WERI-Rb-1 (cell line): ENCODE measurements at places on chromosomes 11 and 22.

DNA sequence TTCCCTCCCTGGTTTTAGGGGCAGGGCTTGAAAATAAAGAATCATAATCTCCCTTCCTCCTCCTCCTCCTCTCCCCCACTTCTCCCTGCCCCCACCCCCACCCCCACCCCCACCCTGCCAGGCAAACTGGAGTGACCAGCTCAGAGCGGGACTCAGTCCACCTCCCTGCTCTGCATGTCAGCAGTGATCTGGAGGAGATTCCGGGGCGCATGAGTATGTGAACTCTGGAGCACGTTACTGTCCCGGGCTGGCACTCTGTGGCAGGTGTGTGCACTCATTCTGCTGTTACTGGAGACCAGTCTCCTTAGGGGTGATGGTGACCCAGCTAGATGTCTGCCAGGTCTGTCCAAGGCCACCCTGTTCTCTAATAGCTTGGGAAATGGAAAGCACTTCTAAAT, 33.9 kb downstream of the MARK2 start:
- no peak for DNase-seq

DNA sequence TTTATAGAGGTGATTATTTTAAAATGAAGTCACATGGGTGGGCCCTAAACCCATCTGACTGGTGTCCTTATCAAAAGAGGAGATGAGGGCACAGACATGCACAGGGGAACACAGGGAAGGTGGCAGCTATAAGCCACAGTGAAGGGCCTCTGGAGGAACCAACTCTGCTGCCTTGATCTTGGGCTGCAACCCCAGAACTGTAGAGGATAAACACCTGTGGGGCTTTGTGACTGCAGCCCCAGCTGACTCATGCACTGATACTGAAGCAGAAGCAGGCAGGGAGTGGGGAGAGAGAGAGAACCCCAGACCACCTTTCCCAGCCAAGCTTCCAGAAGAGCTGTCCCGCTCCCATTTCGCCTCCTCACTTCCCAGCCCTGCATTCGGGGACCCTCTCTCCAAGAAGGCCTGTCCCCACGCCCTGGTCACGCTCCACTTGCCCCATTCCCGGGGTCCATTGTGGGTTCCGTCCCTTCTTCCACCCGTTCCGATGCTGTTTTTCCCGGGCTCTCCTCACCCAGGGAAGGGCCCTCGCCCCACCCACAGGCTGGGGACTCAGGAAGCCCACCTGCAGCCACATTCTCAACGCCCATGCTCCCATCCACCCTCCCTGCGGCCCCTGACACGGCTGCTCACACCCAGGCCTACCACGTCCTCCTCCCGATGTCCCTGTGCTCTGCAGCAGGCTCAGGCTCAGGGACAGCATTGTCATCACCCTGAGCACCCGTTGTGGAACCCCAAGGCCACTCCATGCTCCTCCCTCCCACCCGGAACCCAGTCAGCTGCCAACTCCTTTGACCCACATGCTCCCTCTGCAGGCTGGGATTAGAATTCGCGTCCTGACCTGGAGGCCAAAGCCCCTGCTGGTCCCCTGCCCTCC, 90.8 kb upstream of the SHANK2 start:
- DNase-seq, result peak; percentile 80

DNA sequence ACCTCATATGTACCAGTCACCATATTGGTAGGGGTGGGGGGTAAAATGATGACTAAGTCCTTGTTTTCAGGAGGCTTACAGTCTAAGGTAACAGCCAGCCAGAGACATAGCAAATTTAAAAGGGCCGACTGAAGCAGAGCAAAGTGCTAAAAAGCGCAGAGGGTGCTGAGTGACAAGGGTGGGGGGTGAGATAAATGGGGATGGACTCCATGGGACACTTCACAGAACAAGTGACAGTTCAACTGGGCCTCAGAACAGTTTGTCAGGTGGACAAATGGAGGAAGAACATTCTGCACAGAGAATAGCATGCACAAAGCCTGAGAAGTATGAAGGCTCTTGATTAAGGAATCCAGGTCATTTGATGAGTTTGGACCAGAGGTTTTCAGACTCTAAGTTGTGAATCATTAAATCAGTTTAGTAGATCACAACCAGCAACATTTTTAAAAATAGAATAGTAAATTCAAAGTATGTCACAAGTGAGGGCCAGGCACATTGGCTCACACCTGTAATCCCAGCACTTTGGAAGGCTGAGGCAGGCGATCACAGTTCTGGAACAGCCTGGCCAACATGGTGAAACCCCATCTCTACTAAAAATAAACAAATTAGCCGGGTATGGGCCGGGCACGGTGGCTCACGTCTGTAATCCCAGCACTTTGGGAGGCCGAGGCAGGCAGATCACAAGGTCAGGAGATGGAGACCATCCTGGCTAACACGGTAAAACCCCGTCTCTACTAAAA, 14.0 kb downstream of the BBS1 start:
- no peak for DNase-seq

GRCh38 chr11:403021-403760, 9.2 kb downstream of the PKP3 start:
- DNase-seq, result no peak

- no peak for DNase-seq
Measured at GRCh38 chr22:28005513-28005912, 86.5 kb upstream of the PITPNB start.

DNA sequence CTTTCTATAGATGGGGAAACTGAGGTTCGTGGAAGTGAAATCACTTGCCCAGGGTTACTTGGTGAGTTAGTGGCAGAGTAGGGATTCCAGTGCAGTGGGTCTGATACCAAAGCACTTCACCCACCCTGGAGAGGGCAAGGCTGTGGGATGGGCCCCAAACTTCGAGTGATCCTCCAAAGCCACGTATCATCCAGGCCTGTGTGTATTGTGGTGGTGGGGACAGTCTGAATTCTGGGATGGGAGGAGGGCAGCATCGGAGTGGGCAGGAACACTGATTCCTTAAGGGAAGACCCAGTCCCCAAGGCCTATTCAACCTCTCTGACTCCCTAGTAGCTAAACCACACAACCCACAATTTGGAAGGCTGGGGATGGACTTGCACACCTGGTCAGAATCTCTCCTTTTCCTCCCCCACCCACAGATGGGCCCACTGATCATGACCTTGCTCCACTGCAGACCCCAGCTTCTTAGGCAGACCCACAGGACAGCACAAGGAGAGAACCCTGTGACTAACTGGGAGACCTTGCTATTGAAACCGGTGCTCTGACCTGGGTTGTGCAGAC, 11.5 kb downstream of the TMPRSS13 start:
- no peak for DNase-seq

GRCh38 chr11:7473717-7474116, 11.6 kb upstream of the OLFML1 start:
- no peak for DNase-seq

- no peak for DNase-seq
Measured at GRCh38 chr11:88035271-88035670, 140.0 kb downstream of the RAB38 start.

GRCh38 chr11:92703449-92703830, 266.0 kb upstream of the MTNR1B start:
- no peak for DNase-seq

GRCh38 chr22:48748113-48748859, 1079.4 kb downstream of the BRD1 start:
- DNase-seq, result no peak

GRCh38 chr11:120511116-120511819, at the start of gene GRIK4:
GRIK4 (plus strand) TSS chr11:120511748; CDS start chr11:120660319, 148,571 bp downstream.
- DNase-seq, result peak; percentile 89

GRCh38 chr11:131899950-131900580, 529.6 kb downstream of the NTM start:
- DNase-seq, result no peak
